Stimulated activated CD8-positive, alpha-beta memory T cell treated with anti-CD3 and anti-CD28 coated beads, Interleukin-7, amount 100 ng/mL, for 4 hours (primary cell): ENCODE measurements at places on chromosomes 3 and 15.

GRCh38 chr3:112405845-112406244, 72.9 kb downstream of the CD200 start:
- no peak for DNase-seq

GRCh38 chr3:82939491-82940097, 1178.1 kb upstream of the GBE1 start:
- no peak for DNase-seq

DNA sequence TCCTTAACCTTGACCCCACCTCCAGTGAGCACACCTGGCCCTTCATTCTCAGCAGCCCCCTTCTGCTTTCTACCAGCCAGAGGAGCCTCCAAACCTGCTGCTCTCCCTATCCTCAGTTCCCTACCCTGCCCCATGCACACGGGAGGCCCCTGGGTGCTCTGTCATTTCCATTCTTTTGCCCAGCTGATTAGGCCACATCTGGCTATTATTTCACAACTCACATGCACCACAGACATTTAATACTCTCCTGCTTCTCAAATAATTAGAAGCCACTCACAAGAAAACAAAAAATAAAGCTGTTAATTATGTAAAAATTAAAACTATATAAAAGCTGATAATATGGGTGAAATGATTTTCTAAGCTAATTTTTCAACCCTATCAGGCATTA, 50.7 kb downstream of the MYLK start:
- no peak for DNase-seq

- no peak for DNase-seq
Measured at GRCh38 chr3:45227071-45227820, 1.2 kb upstream of the TMEM158 start.

DNA sequence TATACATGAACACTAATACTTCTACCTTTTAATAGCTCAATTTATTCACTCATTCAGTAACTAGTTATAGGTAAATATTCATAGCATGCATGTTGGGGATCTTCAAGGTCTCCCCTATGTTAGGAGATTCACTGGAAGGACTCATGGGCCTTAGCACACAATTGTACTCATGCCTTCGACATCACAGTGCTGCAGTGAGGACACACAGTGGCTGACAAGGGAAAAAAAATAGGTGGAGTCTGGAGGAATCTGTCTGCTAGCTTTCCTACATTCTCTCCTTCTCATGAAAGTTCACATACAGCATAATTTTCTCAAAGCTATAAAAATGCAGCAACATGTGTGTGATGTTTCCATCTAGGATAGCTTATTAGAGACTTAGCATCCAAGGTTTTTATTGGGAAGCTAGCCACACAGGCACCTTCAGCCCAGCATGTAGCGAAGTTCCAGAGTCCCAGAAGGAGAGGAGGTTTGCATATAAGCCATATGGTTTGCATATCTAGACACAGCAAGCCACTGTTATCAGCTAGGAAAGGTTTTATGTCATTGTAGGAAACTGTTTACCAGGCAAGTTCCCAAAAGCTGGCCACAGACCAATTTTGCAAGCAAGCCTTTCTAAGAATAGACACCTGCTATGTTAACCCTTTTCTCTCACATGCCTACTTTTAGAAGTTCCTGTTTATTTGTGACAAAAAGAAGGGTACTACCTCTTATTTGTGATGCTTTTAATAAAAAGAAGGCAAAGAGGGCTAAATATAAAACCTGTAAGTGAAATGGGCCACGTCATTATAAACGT, 46.4 kb downstream of the MORC1 start:
- DNase-seq: no peak

DNA sequence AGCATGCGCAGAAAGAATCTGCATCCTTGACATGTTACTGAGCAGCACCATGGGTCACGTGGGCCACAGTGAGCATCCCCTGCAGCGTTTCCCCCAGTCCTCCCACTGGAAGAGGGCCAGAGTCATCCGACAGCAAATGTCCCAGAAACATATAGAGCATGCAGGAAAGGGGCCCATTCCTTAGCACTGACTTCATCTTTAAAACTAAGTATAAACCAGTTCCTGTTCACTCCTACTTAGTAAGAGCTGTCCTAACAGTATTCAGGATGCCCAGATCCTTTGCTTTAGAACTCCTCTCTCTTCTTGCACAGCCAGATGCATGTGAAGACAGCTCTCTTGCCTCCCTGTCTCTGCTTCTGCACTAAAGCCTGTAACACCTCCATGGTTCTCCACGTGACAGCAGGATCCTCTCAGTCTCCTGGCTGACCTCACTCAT, 79.3 kb upstream of the OXTR start:
- no peak for DNase-seq

DNA sequence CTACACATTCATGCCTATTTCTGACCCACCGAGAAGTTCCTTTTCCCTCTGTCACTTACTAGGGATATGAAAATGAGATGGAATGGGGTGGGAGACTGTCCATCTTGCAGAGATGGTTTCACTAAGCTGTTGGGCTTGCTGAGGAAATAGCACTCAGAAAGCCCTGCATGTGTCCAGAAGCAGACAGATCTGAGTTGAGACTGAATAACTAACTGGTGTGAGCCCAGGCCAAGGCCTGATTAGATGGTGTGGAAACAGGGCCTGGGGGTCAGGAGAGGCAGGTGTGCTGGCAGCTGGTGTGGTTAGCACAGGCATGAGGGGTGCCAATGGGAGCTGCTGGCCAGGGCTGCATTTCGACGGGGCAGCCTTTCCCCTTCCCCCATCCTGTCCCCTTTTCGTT, 72.1 kb downstream of the CLSTN2 start:
- no peak for DNase-seq

- DNase-seq: no peak
Measured at GRCh38 chr3:132232231-132232792, 84.9 kb upstream of the ACP3 start.

DNA sequence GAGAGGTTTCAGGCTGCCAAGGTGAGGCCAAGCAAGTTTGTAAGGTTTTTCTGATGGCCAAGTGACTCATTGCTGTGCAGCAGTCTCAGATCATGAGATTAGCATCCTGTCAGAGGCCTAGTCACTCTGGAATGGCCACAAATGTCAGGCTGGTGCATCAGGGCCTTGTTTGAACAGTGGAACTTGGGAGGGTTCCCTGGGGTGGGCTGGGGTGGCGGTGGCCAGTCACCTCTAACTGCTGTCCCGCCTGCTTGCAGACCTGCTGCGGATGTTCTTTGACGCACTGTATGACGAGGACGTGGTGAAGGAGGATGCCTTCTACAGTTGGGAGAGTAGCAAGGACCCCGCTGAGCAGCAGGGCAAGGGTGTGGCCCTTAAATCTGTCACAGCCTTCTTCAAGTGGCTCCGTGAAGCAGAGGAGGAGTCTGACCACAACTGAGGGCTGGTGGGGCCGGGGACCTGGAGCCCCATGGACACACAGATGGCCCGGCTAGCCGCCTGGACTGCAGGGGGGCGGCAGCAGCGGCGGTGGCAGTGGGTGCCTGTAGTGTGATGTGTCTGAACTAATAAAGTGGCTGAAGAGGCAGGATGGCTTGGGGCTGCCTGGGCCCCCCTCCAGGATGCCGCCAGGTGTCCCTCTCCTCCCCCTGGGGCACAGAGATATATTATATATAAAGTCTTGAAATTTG, 2.8 kb upstream of the FAM131A start:
- DNase-seq: peak; percentile 30

GRCh38 chr3:6262010-6262409, 598.9 kb upstream of the GRM7 start:
- DNase-seq: no peak

DNA sequence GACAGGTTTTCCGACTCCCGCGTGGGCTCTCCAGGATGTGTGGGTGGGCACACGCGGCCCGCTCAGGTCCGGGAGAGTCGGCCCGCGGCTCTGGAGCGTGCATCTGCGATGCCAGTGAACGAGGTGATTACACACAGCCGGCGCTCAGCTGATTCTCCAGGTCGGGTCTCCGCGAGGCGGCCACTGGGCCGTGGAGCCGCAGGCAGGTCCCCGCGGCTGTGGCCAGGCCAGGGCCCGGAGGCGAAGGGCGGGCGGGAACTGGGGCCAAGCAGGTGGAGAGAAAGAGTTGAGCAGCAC, 13.2 kb downstream of the PAK6 start:
- DNase-seq: no peak

- no peak for DNase-seq
Measured at GRCh38 chr3:16508591-16508995, 4.9 kb downstream of the RFTN1 start.

DNA sequence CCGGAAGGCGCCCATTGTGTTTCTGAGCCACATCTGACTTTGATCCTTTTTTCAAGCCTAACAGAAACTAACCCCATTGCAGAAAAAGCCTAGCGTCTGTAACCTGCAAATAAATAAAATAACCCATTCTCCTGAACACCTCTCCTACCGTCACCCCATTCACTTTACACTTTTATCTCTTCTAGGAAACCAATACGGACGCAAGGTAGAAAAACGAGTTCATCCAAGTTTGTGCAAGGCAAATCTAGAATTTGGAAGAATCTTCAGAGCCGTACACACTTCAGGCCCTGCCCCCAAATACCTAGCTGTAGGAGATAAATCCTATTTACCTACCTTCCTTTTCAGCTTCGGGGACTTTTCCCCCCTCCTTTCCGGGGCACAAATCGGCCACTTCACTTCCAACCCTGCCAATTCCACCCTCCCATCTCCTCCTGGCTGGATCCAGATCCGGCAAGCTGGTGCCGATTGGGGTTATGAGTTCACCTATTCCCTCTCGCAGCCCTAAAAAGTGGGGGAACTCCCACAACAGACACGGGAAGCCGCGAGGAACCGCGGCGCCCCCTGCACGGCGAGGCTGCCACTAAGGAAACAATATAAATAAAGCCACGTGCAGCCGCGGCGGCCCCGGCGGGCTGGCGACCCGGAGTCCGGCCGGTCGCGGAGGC, 987 bp downstream of the PRTG start:
- no peak for DNase-seq
